Stimulated activated CD4-positive, alpha-beta T cell treated with anti-CD3 and anti-CD28 coated beads, Interleukin-4, amount 100 ng/mL, for 24 hours (primary cell): ENCODE measurements at places on chromosomes 13 and 19.

DNA sequence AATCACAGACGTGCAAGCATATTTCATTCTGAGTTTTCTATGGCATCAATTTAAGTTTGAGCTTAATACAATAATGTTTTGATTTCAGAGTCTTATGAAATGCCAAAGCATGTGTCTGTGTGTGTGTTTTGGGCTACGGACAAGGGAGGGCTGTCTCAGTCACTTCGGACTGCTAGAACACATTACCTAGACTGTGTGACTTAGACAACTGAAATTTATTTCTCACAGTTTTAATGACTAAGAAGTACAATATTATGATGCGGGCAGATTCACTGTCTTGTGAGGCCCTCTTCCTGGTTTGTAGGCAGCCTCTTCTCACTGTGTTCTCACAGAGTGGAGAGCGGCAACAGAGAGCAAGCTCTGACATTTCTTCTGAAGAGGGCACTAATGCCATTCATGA lies 1202.0 kb downstream of the EFNB2 start:
- DNase-seq: no peak

DNA sequence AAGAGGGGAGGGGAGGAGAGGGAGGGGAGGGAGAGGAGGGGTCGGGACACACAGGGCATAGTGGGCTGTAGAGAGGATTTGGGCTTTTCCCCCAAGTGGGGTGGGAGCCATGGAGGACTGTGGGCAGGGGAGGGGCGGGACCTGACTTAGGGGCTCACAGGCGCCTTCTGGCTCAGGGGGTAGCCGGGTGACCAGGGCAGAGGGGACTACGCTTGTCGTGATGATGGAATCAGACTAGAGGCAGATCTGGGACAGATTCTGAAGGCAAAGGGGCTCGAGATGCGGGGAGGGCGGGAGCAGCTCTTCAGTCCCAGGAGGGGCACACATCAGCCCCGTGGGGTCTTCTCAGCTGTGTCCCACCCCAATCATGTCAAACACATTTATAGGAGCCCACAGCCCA lies 13.5 kb downstream of the NDUFA11 start:
- DNase-seq: no peak

DNA sequence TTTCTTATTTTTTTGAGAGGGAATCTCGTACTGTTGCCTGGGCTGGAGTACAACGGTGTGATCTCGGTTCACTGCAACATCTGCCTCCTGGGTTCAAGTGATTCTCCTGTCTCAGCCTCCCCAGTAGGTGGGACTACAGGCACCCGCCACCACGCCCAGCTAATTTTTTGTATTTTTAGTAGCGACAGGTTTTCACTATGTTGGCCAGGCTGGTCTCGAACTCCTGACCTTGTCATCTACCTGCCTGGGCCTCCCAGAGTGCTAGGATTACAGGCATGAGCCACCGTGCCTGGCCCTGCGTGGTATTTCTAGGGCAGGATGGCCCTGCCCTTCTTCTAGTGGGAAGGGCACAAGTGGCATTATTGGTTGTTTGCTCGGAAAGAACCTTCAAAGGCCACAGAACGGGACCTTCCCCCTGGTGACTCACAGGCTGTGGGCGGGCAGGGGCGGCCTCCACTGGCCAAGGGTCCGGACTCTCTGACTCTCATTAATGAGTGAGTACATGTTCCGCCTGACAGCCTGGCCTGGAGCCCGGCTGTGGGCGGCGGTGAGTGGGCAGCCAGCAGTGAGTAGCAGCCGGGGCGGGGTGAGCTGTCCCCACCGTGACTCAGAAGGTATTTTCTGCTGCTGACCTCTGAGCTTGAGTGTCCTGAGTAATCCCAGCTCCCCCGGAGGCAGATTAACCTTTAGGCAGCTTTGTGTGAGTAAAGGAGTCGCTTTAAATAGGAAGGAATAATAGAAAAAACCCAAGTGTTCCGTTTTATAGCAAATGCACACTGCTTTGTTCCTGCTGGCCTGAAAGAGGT lies 5.1 kb downstream of the DOT1L start:
- peak; percentile 73 for DNase-seq

- no peak for DNase-seq
Measured at GRCh38 chr13:37412241-37412921, 186.2 kb downstream of the POSTN start.

DNA sequence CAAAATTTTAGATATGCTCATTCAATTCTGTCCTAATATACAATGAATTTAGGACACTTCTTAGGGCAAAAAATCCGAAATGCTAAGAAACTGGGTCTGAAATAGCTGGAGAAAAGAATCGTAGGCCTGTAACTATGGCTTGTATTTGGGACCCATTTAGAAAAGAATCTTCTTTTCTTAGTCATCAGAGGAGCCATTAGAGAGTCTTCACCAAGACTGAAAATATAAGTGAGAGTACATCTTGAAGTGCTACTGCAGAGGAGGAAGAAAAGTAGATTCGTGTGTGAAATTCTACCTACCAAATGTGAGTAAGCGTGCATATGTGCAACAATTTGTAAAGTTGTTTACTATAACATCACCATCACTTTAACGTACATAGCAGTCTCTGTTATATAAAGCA lies 8.8 kb upstream of the DACH1 start:
- no peak for DNase-seq

- no peak for DNase-seq
Measured at GRCh38 chr19:40445780-40446262, 1.7 kb upstream of the SERTAD3 start.

- peak; percentile 27 for DNase-seq
Measured at GRCh38 chr13:30618186-30618929, 638 bp downstream of the USPL1 start.

DNA sequence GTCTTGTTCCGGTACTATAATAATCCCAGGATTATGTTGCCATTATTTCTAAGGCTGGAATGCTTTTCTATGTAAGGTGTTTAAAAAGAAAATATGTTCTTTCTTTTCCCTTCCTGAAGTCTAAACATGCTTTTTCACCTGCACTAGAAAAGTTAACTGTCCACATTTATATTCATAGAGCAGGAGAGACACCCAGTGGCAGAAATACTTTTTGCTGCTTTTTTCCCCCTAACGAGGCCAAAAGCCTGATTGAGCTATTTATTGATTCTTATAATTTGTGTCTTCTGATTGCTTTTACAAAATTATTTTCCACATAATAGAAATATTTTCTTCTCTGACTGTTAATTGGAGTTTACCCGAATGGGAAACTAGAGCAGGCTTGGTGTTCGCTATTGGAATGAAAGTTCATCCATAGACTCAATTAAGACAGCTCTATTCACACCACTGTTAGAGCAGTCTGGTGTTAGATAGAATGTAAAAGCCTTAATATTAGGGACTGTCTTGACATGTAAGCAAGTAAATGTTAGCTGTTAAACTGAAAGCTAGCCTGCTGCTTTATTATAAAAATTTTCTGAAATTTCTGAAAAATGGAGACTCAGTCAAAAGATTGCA lies 15.8 kb downstream of the GPR180 start:
- peak; percentile 47 for DNase-seq

DNA sequence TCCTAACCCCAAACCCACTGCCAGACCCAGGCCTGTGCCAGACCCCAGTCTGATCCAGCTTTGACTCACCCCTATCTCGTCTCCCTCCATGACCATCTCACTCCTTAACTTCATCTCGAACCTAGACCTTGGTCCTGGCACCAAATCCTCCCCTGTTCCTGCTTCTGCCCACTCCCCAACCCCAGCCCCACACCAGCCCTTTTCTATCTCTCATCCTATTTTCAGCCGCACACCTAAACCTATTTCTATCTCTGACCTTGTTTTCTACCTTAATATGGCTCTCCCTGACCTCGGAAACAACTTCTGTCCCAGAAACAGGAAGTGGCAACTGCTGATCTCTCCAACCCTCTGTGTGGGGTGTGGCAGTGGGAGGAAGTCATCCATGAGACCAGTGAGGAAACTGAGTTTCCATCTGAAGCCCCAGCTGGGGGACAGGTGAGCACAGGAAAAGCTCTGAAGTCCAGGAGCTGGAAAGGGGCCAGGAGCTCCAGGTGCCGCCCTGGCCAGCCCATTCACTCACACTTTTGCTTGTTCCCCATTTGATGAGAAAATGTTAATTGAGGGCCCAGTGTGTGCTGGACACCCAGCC lies 13.7 kb downstream of the PTH2 start:
- peak; percentile 24 for DNase-seq

DNA sequence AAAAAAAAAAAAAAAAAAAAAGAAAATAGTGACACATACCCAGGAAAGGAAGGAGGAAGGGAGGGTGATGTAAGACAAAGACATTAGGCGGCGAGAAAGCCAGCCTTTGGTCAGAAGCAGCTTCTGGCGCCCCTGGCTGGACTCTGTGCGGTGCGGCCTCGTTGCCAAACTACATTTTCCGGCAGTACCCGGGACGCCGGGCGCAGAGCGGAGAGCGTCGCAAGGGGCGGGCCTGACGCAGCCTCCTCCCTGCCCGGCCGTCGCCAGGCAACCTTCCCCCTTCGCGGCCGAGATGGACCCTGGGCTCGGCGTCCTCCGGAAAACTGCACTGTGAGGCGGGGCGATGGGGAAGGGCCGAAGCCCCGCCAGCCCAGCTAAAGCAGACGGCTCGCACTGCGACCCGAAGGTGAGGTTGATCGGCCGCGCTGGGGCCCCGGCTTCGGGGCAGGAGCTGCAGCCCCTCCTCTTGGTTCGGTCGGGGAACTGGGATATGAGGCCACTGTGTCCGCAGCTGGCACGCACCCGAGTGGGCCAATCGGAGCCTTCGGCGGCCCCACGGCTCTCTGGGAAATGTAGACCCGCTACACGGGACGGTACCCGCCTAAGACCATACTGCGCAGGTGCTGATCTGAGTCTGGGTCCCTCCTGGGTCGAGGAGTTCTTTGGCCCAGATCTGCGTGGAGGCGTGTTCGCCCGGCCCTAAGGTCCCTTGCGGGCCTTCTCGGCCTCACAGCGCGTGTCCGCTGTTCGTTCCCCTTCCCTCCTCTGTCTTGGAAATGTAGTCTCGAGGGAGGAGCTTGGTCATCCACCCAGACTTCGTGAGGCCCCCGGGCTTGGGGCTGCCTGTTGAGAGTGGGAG lies 2.3 kb upstream of the MZF1 start:
- peak; percentile 82 for DNase-seq

DNA sequence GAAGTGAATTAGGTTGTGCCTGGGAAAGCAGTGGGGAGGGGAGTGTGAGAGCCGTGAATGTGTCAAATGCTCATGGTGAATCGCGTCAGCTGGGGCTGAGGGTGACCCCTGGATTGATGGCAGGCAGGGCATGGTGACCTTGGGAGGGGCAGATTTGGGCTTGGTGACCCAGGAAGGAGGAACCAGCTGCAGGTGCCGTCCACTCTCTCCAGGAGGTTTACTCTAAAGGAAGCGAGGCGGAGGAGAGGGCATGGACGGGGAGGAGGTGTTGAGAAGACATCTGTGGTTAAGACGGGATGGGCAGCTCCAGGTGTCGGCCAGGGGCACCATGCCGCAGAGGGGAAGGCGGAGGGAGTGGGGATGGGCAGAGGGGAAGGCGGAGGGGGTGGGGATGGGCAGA lies 28.7 kb downstream of the TMEM255B start:
- no peak for DNase-seq

DNA sequence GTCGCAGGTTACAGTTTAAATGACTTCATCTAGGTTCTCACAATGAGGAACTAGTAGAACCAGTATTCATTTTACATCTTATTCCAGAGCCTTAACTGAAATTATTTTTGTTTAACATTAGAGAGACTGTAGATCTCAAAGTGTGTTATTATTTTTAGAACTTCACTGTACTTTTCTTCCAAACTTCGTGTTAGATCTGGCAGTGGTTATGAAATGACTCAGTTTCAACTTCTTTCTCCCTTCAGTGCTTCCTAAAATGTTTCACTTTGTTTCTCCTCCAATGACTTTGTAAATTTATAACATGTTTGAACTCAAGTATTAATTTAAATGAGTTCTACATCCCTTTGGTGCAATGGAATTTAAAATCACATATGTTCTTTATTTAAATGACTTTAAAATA lies 139.3 kb downstream of the PCDH9 start:
- DNase-seq: no peak

GRCh38 chr19:19215792-19216191 lies 4.0 kb downstream of the NCAN start:
- DNase-seq: no peak

GRCh38 chr19:2478756-2479555 lies 3.0 kb downstream of the GADD45B start:
- peak; percentile 66 for DNase-seq

DNA sequence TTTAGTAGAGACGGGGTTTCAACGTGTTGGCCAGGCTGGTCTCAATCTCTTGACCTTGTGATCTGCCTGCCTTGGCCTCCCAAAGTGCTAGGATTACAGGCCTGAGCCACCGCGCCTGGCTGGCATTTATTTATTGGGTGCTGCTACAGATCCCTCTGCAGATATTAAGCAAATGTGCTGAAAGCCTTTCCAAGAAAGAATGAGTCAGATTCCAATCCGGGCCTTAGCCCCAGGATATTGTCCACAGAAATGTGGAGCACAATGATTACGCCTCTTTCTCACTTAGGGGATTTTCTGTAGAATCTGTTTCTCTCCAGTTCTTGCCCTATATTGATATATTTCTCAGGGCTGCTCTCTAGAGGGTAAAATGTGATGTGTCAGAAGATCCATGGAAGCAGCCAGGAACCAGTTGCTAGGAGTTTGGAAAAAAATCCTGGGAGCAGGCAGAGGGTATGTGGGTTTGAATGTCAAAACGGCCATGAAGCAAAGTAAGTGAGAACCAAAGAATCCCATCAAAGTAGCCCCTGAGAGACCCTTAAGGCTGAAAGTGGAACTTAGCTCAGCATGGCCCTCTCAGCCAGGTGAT lies 24.8 kb upstream of the IGFL4 start:
- DNase-seq: no peak

GRCh38 chr19:38013913-38014580 lies 107.0 kb downstream of the SIPA1L3 start:
- DNase-seq: no peak

- DNase-seq: no peak
Measured at GRCh38 chr19:7526059-7526929, 3.9 kb downstream of the MCOLN1 start.
